ENCODE measurements at places on chromosomes 7 and 10.

GRCh38 chr7:133288970-133289369, 36.1 kb downstream of the EXOC4 start:
- DNase-seq, result no peak

DNA sequence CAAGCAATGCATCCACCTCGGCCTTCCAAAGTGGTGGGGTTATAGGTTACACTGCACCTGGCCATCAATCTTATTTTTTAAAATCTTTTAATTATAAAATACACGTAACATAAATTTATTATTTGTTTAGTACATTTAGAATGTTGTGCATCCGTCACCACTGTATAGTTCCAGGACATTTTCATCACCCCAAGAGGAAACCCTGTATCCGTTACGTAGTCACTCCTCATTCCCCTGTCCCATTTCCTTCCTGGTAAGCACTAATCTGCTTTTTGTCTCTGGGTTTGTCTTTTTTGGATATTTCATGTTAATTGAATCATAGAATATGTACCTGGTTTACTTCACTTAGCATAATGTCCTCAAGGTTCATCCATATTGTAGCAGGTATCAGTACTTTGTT, 51.2 kb downstream of the MAPK8 start:
- DNase-seq, result no peak

DNA sequence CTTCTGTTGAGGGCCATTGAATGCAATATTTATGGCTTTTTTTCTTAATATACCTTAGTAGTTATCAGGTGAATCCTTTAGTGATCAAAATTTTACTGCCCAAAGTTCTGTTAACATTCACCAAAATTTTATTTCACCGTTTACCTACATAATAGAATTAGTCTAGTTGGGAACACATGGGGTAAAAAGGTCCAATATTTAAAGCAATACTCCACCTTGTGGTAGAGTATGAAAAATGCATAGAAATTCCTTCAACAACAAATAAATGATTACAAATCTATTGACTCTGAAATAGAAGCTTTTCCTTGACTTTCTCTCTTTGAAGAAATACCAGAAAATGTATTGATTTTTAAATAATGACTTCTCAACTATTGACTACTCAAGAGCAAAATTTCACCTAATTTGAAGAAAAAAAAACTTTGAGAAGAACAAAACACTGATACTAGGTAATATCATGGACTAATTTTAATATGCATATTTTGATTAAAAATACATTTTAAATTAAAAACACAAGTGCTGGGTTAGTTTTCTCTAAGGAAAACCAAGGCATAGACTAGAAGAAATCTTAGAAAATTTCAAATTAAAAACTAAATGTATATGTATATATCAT, 43.3 kb downstream of the POLR1F start:
- DNase-seq, result no peak

DNA sequence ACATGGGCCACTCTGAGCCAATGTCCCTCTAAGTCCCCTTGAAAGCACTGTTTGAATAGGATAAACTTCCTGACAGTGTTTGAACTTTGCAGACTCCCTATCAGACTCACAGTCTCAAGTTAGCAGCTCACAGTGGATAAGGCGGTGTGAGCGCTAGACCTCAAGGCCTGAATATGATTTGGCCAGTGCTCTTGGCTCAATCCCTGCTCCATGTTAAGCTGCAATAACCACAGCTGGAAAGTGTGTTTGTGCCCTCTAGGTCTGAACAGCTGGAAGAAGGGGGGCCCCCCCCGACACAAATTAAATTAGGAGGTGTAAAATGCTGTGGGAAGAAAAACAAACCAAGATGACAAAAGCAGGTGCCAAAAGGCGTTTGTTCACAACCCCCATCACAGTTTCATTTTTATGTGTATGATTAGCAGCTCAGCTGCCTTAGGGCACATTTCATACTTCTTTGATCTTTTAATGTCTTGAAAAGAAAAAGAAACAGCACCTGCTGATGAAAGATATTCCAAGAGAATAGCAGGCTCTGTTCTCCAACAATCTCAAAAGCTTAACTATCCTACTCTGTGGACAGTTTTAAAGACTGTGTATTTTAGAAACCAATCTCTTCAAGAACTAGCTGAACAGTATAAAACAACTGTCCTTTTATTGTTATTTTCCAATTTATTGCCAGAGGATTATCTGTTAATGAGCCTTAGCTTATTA, 167.6 kb downstream of the SNX13 start:
- DNase-seq, result no peak

DNA sequence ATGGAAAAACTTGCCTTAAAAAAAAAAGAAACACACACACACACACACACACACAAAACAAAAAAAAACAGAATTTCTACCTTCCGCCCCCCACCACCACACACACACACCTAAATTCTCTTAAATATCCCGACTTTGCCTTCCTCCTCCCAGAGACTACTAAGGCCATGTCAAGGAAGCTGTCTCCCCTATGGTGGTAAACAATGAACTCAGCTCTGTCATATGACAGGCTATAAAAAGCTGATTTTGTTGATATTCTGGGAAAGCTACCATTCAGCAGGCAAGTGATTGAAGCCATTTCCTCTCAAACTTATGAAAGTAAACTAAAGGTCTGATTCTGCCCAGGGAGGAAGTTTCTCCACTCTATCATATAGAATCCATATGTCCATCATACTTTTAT, 471.0 kb downstream of the GFRA1 start:
- no peak for DNase-seq

- DNase-seq, result no peak
Observed at GRCh38 chr7:41047789-41048191, 655.1 kb downstream of the INHBA start.

- no peak for DNase-seq
Observed at GRCh38 chr7:37245590-37245989, 203.1 kb downstream of the ELMO1 start.

- DNase-seq, result no peak
Observed at GRCh38 chr7:78165854-78166253, 367.3 kb downstream of the PHTF2 start.

DNA sequence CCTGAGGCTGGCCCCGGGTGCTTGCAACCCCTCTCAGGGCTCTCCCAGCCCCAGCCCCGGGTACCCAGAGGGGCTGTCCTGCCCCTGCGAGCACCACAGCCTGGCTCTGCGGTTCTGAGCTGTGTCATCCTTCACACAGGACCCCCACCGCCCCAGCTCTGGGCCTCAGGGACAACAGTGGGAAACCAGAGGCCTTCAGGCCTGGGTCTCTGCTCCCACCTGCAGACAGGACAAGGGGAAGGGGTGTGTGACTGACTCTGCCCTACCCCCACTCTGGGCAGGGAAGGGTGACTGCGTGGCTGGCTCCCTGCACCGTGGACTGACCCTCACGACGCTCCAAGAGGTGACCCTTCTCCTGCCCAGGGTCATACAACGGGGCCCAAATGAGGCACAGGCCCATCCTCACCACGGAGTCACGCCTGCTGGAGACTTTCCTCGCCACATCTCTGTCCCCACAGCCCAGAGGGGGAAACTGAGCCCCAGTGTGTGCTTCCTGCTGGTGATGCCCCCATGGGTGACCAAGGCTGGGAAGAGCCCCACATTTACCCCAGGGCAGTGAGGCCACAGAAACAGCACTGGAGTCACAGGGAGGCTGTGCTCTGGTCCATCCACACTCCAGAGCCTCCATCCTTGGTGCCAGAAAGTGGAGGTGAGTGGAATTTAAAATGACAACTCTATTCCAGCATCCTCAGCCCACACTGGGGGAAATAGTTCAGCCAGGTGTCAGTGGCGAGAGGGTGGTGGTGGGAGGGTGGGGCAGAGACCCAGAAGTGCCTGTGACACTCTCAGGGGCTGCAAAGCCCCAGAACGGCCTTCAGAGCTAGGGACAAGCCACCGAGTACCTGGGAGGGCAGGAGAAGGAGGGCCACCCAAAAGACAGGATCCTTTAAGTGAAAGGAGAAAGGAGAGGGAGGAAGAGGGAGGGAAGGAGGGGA, 13.6 kb downstream of the CAMK2B start:
- DNase-seq, result no peak

GRCh38 chr10:43249962-43250614, 16.8 kb downstream of the RASGEF1A start:
- peak; percentile 49 for DNase-seq

- no peak for DNase-seq
Observed at GRCh38 chr10:79179957-79180309, 111.2 kb downstream of the ZMIZ1 start.

DNA sequence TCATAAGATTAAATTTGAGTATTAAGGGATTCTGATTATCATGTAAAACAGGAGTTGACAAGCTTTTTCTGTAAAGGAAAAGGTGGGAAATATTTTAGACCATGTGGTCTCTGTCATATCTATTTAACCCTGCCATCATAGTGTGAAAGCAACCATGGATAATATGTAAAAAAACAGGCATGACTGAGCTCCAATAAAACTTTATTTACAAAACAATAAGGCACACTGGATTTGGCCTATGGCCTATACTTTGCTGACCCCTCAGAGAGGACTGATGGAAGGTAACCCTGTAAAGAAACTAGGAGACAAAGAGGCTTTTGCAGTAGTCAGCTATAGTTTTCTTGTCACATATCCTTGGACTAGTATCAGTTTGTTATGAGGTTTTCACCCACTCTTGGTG, 130.5 kb upstream of the CDK13 start:
- no peak for DNase-seq

DNA sequence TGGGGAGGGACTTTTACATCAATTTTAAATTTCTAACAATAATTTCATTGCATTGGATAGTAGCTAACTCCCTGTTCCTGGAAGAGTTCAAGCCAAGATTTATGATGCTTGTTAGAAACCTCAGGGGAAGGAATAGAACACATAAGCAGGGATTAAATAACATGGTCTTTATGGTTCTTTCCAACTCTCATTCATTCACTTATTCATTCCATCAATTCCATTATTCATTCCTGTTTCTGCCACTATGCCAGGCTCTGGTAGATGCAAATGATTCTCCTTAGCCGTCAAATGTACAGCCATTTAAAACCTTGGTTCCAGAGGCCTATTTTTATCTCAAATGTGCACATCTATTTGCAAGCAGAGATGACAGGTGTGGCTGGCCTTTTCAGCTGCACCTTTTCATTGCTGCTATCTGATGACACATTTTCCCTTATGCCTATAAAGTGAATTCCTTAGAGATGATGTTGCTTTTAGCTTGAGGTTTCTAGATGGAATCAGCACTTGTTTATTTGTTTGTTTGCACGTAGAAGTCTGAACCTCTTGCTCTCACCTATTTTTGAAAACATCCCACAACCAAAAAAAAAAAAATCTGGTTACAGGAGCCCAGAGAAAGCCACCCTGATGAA, 205.7 kb upstream of the IGFBP3 start:
- DNase-seq, result no peak

DNA sequence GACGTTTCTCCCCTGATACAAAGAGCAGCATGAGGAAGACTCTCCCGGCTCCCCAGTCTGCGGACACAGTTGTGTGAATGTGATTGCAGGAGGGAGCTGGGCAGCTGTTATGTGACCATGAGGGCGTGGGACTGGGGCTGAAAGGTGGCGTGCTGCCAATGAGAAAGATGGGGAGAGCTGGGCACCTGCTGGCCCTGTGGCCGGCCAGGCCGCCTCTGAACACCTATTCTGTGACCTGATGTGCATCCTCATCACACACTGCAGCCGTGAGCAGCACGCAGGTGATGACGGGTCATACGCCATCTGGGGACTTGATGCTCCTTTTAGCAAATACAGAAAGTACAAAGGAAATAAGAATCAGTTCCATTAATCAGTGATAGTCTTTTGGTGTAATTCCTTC, 86.9 kb downstream of the MGMT start:
- no peak for DNase-seq

DNA sequence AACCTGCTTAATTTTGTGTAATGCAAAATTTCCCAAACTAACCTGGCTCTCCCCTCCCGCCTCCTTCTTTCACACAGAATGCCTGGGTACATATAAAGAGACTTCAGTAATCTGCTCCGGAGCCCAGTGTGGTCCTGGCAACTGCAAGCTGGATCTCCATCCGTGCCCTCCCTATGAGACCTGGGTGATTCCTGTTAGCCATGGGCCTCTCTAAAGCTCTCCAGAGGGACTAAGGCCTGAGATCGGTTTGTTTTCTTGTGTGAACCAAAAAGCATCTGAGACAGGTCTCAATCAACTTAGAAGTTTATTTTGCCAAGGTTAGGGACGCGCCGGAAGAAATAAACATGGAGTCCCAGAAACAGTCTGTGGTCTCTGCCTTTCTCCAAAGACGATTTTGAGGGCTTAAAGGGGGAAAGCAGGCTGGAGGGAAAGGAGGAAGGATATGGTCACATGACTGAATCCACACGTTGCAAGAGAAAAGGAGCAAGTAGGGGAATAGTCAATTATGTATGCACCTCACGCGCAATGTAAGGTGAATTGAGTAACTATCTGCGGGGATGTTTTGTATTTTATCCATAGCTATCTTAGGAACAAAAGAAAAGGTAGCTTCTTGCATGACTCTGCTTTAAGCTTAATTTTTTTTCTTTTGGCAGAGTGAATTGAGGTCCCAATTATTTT, 46.2 kb upstream of the CCDC3 start:
- no peak for DNase-seq
